ENCODE measurements at places on chromosomes 1 and 21.

GRCh38 chr1:245060684-245061374 lies 94.0 kb upstream of the KIF26B start:
- DNase-seq, result no peak

DNA sequence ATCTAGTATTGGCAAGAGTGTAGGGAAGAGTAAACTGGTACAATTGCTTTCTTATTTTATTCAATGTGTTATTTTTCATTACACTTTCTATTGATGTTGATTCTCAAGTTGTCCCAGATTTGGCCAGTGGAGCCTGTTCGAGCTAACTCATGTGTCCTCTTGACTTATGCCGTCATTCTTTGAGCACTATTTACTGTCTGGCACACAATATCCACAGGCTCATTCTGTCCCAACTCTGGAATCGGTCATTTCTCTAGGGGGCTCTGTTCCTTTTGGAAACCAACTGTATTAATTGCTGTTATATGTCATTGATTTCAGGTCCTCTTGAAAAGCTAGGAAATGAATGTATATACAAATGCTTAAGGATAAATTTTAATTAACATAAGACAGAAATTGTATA lies 22.4 kb upstream of the SFPQ start:
- no peak for DNase-seq

GRCh38 chr1:109094377-109094803 lies 3.8 kb downstream of the TMEM167B start:
- DNase-seq, result no peak

DNA sequence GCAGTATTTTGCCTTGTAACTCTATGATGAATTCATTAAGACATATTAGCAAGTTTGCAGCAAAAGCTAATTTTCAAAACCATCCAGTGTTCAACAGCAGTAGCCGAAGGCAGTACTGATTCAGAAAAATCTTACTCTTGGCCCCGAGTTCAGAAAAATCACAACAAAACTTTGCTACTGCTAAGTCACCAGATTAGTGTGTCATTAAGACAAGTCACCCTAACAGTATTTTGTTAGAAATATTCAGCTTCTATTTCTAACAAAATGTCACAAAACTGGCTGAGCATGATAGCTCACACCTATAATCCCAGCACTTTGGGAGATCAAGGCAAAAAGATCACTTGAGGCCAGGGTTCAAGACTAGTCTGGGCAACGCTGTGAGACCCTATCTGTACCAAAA lies 8.2 kb downstream of the GTF2B start:
- DNase-seq, result no peak

- DNase-seq, result no peak
Observed at GRCh38 chr1:147598621-147599361, 57.5 kb downstream of the BCL9 start.

GRCh38 chr1:53851571-53852285 lies 13.6 kb upstream of the NDC1 start:
- no peak for DNase-seq

GRCh38 chr1:93346421-93346993 lies 800 bp downstream of the DR1 start:
- DNase-seq, result peak; percentile 4

- DNase-seq, result no peak
Observed at GRCh38 chr1:53685272-53686051, 53.5 kb downstream of the GLIS1 start.
